Umbilical cord (tissue), 2 donors: ENCODE measurements at places on chromosomes 6 and 20.

DNA sequence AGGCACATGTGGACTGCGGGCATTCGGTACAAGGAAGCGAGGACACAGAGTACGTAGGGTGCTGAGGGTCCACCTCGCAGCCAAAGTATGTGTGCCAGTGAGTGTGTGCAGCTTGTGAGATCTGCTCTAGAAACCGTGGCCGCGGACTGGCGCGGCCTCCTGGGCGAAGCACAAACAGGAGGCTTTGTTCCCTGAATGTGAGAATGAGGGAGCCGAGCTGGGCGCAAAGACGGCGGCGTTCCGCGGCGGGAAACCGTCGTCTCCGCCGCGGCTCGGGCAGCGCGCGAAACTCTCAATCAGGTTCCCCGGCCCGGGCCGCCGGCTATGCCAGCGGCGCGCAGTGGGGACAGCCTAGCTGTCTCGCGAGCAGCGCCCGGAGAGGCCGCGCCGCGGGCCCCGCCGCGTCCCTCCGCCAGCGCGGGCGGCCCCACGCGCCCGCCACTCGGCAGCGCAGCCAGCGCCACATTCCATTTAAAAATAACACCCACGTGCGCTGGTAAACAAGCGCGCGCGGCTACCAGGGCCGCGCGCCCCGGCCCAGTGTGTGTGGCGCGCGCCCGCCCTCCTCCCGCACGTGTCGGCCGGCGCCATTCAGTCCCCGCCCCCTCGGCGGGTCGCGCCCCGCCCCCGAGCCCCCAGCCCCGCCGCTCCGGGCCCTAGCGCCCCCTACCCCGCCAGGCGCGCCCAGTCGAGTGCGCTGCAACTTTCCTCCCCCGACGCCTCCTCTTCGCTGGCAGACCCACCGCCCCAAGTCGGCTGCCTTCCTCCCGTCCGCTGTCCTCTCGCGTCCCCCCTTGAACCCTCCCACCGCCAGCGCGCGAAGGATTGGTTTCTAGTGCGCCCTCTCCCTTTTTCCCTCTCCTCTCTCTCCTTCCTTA is 3.0 kb upstream of the FOXO3 start:
- peak; percentile 74 for DNase-seq

DNA sequence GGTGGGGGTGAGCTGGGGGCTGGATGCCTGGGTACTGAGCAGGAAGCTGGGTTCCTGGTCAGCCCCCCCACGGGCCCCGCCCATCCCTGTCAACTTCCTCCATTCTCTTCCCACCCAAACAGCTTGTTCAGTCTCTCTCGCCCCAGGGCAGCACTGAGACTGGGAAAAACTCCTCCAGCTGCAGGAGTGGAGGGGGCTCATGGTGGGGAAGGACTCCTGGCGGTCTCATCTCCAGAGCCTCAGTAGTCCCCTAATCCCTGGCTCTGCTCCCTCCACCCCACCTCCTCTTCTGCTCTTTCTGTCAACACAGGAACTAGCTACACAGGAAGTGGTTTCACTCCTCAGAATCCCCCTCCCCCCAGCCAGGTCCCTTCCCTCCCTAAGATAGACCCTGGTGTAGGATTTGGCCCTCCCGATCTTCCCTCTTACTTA is at the start of gene GPSM3:
TSS of gene GPSM3 (minus strand) at position 36 of the 432 bp plus-strand sequence. CDS start 130 bp downstream, outside the sequence.
- DNase-seq: peak; percentile 62

DNA sequence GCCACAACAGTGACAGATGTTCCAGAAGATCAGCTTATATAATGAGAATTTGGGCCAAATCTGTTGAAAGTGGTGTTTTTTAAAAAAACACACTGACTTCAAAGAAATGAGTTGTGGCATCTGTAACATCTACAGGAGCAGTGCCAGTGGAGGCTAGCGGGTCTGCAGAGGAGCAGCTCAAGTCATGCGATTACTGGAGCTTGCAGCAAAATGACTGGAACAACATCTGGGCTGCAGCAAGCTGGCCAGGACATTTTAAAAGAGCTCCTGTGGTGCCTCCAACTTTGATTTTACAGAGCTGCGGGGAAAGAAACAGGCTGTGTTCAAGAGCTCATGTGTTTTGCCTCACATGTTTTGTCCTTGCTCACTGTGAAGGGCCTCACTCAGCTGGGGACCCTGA is 57.2 kb downstream of the TBX18 start:
- peak; percentile 13 for DNase-seq

DNA sequence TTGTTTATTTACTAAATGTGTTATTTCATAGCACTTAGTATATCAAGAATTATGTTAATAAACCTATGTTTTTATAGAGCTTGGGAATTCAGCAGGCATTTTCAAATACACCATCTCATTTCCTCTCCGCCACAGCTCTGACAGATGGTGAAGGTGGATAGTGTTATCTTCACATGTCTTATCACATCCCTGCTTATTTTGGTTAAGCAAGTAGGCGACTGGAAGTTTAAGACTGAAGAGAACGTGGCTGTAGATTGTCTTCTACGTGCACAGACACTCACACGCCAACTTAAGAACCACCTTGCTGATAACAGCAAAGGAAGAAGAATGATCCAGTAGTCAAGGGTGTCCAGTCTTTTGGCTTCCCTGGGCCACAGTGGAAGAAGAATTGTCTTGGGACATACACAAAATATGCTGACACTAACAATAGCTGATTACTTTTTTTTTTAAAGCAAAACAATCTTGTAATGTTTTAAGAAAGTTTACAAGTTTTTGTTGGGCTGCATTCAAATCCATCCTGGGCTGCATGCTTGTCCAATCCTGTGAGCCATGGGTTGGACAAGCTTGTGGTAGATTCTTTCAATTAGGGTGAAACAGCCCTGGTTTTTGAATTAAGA is 43.3 kb upstream of the SCGN start:
- DNase-seq: no peak

- DNase-seq: no peak
Observed at GRCh38 chr6:169164986-169165385, 88.7 kb downstream of the THBS2 start.

DNA sequence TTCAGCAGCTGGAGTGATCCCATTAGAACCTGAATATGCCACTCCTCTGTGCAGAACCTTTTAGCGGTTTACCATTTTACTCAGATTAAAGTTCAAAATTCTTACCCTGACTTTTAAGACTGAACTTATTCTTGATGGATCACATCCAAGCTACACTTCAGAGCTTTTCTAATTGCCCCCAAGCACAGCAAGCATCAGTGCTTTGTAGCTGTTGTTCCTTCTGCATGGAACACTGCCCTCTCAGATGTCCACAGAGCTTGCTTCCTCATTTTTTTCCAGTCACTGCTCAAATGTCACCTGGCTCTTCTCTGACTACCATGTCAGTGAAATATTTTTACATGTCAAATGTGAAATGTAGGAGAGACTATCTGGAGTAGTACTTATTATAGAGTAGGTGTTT is 1.6 kb upstream of the SLC35B3 start:
- DNase-seq: no peak

DNA sequence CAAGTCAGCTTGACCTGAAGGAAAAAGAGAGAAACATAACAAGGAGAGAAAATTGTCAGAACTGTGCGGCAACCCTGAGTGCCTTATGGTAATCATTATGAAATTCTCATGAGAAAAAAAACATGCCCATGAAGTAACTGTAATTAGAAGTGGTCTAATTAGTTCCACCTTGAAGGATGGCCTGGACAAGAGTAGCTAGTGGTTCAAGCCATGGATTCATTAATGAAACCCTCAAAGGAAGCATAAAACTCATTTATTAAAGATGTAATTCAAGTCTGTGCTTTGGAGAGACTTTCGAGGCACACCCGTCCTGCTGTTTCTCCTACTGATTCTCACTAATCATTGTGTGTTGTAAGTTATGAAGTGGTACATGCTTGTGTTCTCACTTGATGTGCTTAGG is 160.2 kb downstream of the PHF3 start:
- no peak for DNase-seq

GRCh38 chr6:91018586-91018985 is 431.7 kb upstream of the MAP3K7 start:
- DNase-seq: no peak

DNA sequence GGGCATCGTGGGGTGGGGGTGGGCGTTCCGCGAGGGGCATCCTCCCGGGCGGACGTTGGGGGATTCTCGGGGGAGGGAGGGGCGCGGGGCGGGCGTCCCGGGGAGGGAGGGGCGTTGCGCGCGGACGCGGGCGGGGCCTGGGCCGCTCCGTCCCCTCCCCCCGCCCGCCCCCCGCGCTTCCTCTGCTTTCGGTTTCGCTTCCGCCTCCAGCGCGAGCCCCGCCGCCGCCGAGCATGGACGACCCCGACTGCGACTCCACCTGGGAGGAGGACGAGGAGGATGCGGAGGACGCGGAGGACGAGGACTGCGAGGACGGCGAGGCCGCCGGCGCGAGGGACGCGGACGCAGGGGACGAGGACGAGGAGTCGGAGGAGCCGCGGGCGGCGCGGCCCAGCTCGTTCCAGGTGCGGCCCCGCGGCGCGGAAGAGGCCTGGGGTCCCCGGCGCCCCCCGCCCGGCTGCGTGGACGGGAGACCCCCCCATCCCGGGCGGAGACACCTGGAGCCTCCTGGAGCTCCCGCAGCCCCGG is at the start of gene OGFR:
TSS of gene OGFR (plus strand) at position 209 of the 528 bp plus-strand sequence. CDS start at position 234, 25 bp downstream.
- peak; percentile 64 for DNase-seq

DNA sequence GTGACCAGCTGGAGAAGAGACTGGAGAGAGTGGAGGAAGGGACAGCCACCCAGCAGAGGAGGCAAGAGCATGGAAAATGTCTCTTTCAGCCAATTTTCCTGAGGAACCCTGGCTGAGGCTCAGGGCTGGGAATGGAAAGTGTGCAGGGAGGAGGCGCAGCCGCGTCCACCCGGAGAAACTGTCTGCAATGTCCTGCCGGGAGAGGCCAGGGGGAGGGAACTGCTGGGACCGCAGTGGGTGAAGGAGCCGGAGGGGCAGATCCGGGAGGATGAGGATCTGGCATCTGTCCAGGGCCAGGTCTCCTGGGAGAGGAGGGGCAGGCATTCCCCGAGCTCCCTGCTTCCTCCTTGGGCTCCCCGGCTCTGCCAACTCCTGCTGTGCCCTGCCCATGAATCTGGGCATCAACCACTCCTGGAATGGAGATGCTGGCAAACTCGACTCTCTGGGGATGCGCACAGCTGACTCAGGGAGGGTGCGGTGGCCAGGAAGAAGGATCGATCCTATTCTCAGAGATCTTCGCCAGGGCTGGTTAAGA is 17.4 kb upstream of the HM13 start:
- DNase-seq: peak; percentile 86

DNA sequence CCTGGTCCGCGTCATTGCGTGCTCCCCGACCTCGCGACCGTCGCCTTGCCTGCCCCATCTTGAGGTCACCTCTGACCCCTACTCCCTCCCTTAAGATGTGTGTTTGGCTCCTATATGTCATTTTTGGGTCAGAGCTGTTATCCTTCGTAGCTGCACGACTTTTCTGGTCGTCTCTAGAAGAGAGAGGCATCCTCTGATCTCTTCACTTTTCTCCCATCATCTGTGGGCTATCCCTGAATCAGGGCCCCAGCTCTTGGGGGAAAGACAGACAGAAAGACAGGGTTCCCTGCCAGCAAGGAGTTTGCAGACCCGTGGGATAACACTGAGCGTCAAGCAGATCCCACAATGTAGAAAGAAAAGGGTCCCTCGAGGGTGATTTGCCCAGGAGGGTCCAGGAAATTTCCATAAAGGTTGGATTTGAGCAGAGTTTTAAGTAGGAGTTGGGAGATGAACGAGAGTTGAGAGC is 555 bp downstream of the FAM120B start:
- DNase-seq: no peak

DNA sequence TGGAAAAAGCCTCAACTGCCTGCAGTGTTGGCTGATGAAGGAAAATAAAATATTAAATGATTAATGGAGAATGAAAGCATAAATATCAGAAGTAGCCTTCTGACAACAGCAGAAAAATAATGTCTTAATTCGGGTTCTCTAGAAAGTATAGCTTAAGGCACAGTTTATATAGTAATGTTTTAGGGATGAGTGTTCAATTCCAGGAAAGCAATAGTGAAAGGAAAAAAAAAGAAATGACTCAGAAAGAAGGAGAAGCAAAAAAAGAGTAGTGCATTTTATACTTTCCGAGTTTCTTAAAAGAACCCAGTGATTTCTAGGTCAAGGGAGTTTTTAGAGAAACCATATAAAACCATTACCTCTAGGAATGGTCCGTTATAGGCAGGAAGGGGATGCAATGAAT is 137.3 kb downstream of the HTR1B start:
- DNase-seq: no peak

DNA sequence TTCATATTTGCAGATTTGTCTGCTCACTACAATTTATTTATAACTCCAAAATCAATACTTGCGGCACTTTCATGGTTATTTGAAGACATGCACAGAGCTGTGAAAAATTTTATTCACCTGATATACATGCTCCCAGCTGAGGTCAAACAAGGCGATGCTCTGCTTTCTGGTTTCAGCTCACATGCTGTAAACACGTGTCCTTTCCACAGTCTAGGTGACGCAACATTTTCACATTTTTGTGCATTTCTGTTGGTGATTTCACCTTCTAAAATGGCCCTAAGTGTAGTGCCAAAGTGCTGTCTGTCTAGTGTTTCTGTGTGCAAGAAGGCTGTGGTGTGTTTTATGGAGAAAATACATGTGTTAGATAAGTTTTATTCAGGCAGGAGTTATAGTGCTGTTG is 650.5 kb downstream of the RNF144B start:
- DNase-seq: no peak

GRCh38 chr6:51531623-51532022 is 555.8 kb downstream of the PKHD1 start:
- DNase-seq: no peak

DNA sequence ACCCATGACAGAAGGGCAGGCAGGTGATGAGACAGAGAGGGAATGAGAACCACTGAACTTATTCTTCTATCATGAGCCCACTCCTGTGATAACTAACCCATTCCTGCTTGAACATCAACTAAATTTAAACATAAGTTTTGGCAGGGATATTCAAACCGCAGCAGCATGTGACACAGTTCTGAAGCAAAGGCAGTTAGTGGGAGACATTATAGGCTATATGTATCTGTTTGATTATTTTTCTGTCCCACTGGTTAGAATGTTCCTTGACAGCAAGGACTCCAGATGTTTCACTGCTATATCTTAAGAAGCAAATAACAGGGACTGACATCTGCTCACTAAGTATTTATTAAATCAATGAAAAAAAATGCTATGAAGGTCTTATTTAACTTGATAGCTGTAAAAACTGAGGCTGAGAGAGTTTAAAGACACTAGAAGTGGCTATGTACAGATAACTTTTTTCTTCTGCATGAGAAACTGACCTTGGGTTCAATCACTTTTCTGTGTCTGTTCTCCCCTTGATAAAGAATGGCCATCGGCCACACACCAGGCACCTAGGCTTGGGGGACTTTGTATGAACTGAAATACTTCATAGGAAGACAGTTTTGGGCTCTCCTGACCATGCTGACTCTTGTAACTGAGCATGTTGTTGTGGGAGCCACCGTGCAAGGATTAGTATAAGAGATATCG is 90.9 kb downstream of the CEP162 start:
- DNase-seq: no peak

- DNase-seq: no peak
Observed at GRCh38 chr20:9628141-9628540, 113.8 kb downstream of the LAMP5 start.

DNA sequence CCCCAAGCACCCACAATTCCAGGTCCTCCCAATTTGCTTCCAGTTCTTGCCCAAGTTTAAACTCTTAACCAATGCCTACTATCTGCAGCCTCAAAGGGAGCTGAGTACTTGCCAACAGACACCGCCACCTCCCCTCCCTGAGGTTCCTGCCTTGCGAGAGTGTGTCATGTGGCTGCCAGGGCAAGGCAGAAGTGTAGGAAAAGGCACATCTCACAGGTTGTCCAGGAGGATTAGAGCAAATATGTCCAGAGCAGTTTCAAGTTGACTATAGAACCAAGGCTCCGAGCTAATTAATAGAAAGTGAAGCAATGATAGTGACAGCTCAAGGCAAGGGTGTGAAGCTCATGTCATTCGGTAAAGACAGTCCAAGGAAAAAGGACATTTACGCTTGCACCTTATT is 127.8 kb downstream of the ATXN1 start:
- DNase-seq: no peak

- peak; percentile 67 for DNase-seq
Observed at GRCh38 chr6:118660218-118660569, 8.8 kb upstream of the CEP85L start.
